Neural crest cell (in vitro differentiated cells): ENCODE measurements at places on chromosomes 1 and 21.

GRCh38 chr21:44492567-44493385, 37.5 kb downstream of the LRRC3 start:
- DNase-seq = no peak

DNA sequence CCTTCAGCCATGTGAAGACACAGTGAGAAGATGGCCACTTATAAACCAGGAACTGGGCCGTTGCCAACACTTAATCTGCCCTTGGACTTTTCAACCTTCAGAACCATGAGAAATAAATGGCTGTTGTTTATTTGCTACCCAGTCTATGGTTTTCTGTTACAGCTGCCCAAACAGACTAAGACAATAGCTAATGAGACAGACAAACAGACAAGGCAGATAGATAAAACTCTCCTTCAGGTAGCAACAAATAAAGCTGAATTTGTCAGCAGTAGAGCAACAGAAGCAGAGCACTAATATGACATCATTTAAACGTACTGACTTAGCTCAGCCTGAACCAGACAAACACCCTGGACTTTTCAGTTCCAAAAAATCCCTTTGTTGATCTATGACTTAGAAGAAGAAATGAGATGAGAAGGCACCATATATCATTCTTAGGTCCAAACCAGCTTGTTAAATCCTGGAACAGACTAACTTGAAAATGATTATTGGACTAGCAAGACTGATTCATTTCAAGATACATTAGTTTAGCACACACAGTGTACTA, 27.0 kb downstream of the ZZZ3 start:
- DNase-seq = no peak

DNA sequence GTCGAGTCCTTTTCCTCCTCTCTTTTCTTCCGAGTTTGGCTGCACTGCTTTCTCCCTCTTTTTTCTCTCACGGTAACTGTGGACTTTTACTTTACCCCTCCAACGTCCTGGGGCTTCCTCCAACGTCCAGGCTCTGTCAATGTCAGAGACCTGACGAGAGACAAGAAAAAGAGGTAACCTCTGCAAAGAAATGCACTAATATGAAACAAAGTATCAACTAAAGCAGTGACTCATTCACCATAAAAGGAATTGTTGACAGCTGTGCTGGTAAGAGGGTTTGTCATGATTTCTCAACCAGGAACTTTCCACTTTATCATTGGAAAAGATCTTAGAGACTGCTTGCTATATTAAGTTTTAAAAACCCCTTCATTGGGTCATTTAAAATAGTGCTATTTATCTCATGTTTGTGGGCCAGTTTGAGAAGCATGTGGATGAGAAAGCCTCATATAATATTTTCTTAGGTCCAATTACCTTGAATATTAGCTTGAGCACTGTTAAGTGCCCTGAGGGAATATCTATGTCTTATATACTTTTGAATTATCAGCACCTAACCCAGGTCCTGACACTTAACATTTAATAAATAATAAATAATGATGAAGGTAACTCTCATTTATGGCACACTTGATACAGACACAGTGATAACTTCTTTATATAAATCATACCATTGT, at the start of gene GBP2:
GBP2 (minus strand) TSS at position 202 of the 668 bp plus-strand sequence. CDS start 4,148 bp downstream, outside the sequence.
- DNase-seq = no peak

- DNase-seq = no peak
Measured at GRCh38 chr1:29196863-29197589, 15.3 kb upstream of the SRSF4 start.

- DNase-seq = no peak
Measured at GRCh38 chr1:201682964-201683363, 144.0 kb downstream of the NAV1 start.

GRCh38 chr21:38196036-38196435, 60.8 kb upstream of the KCNJ15 start:
- DNase-seq = no peak

- peak; percentile 76 for DNase-seq
Measured at GRCh38 chr1:32886004-32886827, at the start of gene HPCA. Gene HPCA (plus strand): TSS chr1:32886491. CDS start chr1:32888899, 2,408 bp downstream.

DNA sequence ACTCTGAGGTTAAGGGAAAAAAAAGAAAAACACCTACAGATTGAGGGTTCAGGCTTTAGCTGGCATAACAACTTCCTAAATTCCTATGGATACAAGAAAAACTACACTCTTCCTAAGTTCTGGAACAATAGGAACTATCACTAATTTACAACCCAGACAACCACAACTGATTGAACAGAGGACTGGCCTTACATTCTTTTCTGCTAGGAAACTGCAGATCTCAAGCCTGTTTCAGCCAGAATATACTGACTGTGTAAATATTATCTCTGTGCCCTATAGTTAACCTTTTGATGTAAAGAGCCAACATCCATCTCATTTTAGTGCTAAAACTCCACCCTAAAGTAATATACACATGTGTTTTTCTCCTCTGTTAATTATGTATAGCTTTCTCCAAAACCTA, 1186.5 kb upstream of the TMPRSS15 start:
- DNase-seq = no peak

DNA sequence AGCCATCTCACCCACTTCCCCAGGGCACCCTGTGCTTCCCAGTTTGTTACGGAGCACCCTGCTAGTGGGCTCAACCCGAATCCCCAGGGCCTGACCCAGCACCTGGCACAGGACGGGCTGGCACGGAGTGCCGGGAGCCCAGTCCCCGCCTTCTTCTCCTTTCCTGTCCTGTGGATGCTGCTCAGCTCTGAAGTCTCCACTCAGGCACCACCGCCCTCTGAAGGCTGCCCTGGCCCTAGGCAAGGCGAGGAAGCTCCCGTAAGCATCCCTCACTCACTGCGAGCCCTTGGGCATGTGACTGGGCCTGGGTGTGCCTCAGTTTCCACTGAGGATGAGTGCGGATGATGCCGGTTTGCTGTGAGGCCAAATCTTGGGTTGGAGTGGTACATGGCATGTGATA, 21.8 kb downstream of the SLC1A7 start:
- no peak for DNase-seq
